ENCODE measurements at places on chromosomes 7 and 10. TPM values are rescaled to one million over a fixed set of nuclear protein-coding genes. Genes with fewer than 3 reads are reported as not detected.

Gene ANKRD7
- 3.2 TPM for polyA plus RNA-seq

DNA sequence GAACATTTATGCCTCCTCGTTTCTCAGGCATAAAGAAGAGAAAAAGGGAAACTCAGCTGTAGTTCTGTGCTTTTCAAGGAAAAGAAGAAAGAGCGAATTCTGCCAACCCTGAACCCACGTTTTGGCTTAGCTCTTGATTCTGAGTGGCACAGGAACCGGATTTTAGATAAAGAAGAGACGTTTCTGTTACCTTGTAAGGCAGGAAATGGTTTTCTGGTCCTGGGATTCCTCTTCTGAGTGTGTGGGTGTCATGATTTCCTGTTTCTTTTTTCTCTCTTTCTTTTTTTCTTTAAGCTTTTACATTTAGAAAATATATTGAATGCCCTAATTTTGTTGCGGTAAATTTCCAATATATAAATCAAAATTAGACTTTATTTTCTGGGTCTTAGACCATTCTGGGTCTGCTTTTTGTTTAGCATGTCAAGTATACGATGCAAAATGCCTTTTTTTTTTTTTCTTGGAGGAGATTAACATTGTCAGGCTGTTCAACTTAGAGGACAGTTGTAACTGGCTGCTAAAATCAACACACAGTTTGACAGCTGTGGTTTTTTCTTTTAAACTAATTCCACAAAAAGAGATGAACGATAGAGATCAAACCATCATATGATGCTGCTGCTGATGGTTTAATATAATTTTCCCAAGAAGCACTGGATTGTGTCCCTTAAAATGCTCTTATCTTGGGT lies 190.8 kb downstream of the GATA3 start:
- DNase-seq = no peak

Gene ATOH7
- polyA plus RNA-seq = 2.0 TPM

DNA sequence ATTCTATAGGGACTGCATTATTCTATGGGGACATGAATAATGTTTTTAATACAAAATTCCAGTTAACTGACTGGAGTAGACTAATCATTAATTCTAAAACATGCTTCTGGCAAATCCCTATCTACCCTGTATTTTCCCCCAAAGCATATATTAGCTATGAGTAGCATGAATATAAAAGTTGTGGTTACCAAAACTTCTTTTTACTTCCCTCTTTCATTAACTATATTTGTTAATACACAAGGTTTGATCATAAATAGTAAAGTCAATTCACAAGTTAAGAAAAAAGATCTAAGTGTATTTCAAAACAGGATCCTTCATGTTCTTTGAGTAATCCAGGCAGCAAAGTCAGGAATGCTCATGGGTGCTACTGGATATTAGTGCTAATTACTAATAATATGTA lies 2.9 kb upstream of the RALA start:
- DNase-seq = no peak

Gene CYP2C8
- polyA plus RNA-seq = 4.4 TPM
